Stomach (tissue), 19 donors: ENCODE measurements at places on chromosomes 16 and 17. TPM values are rescaled to one million over a fixed set of nuclear protein-coding genes. Genes with fewer than 3 reads are reported as not detected.
A peak's percentile ranks its signal among the peaks of the same experiment; 100 is the strongest.

Gene CNP
- 21.0 TPM for total RNA-seq

Gene SOST
- total RNA-seq, result not detected

Gene TCAP
- not detected for total RNA-seq

DNA sequence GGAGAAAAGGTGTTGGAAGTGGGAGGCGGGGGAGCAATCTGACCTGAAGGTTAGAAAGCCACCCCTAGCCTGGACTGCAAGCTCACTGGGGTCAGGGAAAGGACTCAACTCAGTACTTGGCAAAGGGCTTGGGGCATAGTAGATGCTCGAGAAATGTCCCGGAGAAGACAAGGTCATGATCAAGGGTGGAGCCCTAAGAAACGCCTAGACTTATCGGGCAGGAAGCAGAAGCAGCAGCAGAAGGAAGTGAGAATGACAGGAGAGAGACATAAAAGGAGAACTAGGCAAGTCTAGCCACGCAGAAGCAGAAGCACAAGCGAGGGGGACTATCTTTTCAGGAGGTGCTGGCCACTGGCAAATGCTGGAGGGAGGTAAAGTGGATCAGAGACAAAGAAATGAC, 10.2 kb downstream of the COTL1 start:
- peaks cover 62% of the 10 kb centered on the region for H3K4me1 ChIP-seq

GRCh38 chr17:72684405-72685020, 408.0 kb downstream of the SLC39A11 start:
- peaks cover 23% of the 10 kb centered on the region for H3K4me1 ChIP-seq
- H3K4me3 ChIP-seq, result no peak overlapping the region
- peak overlapping the region; percentile 0 for H3K27ac ChIP-seq
- no peaks in the 10 kb centered on the region for H3K27me3 ChIP-seq
- DNase-seq, result no peak
- no peaks in the 10 kb centered on the region for H3K36me3 ChIP-seq

GRCh38 chr16:27258241-27258734, 10.3 kb downstream of the NSMCE1 start:
- no peaks in the 10 kb centered on the region for H3K27me3 ChIP-seq
- peak overlapping the region; percentile 81 for H3K27ac ChIP-seq
- peaks cover 85% of the 10 kb centered on the region for H3K4me1 ChIP-seq
- H3K36me3 ChIP-seq, result peaks cover 25% of the 10 kb centered on the region
- DNase-seq, result no peak
- no peak overlapping the region for H3K4me3 ChIP-seq

Gene NUPR1
- 14.0 TPM for total RNA-seq

Gene CMTM2
- total RNA-seq, result not detected

Gene ZPBP2
- total RNA-seq, result not detected

DNA sequence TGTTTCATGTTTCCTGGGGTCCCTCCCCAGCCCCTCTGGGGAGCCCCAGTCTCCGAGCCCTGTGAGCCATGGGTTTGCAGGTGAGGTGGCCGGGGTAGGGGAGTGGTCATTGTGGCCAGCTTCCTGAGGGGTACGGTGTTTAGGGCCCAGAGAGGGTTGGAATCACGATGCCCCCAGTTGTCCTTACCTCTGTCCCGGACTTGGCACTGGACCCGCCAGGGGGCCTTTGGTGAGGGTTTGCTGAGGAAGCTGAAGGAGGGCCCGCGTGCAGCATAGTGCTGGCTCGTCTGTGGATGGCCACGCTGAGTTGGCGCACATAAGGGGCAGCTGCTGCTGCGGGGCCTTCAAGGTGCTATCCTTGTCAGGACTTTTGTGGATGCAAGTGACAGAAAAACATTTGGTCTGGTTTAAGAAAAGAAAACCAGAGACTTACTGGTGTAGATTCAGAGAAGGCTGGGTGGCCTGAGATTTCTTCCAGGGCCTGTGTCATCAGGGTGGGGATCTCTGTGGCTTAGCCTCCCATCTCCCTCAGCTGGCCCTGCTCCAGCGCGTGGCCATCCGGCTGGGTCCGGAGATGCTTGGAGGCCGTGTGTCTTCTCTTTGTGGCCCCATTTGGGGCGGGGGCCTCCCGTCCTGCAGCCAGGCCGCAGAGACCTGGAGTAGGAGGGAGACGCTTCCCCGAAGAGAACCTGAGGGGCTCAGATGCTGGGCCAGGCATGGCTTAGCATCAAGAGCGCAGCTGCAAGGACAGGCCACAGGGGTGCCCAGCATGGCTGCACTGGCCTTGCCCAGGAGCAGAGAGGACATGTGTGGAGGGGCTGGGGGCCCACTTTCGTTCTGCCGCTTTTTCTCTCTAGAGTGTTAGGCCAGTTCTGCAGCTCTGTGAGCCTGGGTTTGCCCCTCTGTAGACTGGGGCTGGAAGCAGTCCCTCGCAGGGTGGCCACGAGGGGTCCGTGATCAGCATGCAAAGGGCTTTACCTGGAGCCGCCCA, 33.7 kb upstream of the NUDT16L1 start:
- no peak overlapping the region for H3K4me3 ChIP-seq
- H3K27ac ChIP-seq, result no peak overlapping the region
- no peaks in the 10 kb centered on the region for H3K27me3 ChIP-seq
- no peak for DNase-seq
- peaks cover 60% of the 10 kb centered on the region for H3K36me3 ChIP-seq

- H3K4me1 ChIP-seq, result peaks cover 25% of the 10 kb centered on the region
- DNase-seq, result peak; percentile 91
- H3K27me3 ChIP-seq, result no peaks in the 10 kb centered on the region
Observed at GRCh38 chr17:77735566-77736198, 222.8 kb upstream of the TNRC6C start.

Gene HOXB9
- total RNA-seq, result not detected

- no peaks in the 10 kb centered on the region for H3K4me1 ChIP-seq
- H3K27me3 ChIP-seq, result no peaks in the 10 kb centered on the region
- DNase-seq, result no peak
- no peak overlapping the region for H3K27ac ChIP-seq
Observed at GRCh38 chr16:90009172-90009899, 9.9 kb downstream of the DBNDD1 start.

Gene WNT9B
- total RNA-seq, result not detected

- H3K4me3 ChIP-seq, result no peak overlapping the region
- no peaks in the 10 kb centered on the region for H3K36me3 ChIP-seq
- no peak overlapping the region for H3K27ac ChIP-seq
- no peaks in the 10 kb centered on the region for H3K27me3 ChIP-seq
Observed at GRCh38 chr17:37037590-37038155, 88.9 kb downstream of the AATF start.
